ENCODE measurements at places on chromosomes 5 and 9.
A peak's percentile ranks its signal among the peaks of the same experiment; 100 is the strongest.

DNA sequence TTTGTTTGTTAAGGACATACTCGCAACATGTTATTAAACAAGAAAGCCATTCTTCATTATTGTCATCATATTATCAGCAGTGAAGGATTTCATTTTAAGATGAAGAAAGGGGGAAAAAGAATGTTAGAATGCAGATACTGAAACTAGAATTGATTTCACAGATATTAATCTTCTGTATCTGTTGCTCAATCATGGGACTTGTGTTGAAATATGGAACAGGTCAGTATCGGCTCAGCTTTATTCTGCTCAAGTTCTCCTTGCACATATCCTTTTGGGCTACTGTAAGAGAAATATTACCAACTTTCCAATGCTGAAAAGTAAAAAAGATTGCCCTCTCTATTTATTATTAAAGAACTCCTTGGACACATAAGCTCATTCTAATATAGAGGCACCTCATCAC, 13.8 kb upstream of the ANXA1 start:
- no peak for DNase-seq

GRCh38 chr9:37987467-37987981, 81.5 kb downstream of the SHB start:
- DNase-seq = no peak

- DNase-seq = peak; percentile 26
Measured at GRCh38 chr5:32589942-32590869, 4.8 kb downstream of the SUB1 start.

- DNase-seq = no peak
Measured at GRCh38 chr5:92713335-92713743, 867.7 kb downstream of the NR2F1-AS1 start.

DNA sequence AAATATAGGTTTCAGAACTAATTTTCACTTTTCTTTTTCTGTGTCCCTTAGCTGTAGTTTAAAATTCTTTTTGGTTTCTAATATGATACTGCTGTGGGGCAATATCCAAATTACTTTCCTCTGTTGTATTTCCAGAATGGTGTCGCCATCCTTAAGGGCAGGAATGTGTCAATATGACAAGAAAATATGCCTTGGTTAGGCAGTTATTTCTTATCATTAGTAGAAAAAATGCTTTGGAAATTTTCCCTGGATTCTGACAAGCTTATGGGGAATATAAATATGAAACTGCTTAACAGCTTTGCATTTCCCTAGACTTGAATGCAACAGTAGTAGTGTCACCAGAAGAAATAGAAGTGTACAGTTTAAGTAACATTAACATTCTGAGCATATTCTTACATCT, 29.4 kb downstream of the ANKRD34B start:
- DNase-seq = no peak

GRCh38 chr5:145632701-145633100, 202.4 kb downstream of the PRELID2 start:
- no peak for DNase-seq

- DNase-seq = no peak
Measured at GRCh38 chr9:129103595-129103965, 7.0 kb downstream of the CRAT start.

GRCh38 chr9:136228107-136228875, 17.3 kb downstream of the QSOX2 start:
- DNase-seq = no peak

DNA sequence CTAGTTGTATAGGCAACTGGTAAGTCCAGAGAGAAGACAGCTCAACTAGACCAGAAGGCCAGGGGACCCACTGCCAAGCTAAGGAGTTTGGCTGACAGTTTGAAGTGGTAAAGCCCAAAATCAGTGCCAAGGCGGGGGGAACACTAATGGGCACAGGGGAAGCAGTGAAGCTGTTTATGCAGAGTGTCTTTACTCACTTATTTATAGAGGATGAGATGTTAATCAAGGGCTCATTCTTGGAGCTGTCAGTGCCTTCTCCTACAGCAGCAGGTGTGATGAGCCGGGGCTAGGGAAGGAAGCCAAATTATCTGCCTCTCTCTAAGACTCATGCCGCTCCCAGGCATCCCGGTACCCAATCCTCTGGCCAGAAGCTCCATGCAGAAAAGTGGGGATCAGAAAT, 75.2 kb upstream of the GALNT10 start:
- DNase-seq = no peak

- DNase-seq = no peak
Measured at GRCh38 chr9:21682381-21682780, 120.1 kb upstream of the MTAP start.

- DNase-seq = no peak
Measured at GRCh38 chr5:104187656-104188055, 625.1 kb upstream of the NUDT12 start.

- DNase-seq = no peak
Measured at GRCh38 chr9:125696106-125696647, 10.8 kb downstream of the MAPKAP1 start.

GRCh38 chr5:45532826-45533624, 163.2 kb downstream of the HCN1 start:
- DNase-seq = no peak

GRCh38 chr9:9961487-9961886, 651.3 kb downstream of the PTPRD start:
- no peak for DNase-seq

DNA sequence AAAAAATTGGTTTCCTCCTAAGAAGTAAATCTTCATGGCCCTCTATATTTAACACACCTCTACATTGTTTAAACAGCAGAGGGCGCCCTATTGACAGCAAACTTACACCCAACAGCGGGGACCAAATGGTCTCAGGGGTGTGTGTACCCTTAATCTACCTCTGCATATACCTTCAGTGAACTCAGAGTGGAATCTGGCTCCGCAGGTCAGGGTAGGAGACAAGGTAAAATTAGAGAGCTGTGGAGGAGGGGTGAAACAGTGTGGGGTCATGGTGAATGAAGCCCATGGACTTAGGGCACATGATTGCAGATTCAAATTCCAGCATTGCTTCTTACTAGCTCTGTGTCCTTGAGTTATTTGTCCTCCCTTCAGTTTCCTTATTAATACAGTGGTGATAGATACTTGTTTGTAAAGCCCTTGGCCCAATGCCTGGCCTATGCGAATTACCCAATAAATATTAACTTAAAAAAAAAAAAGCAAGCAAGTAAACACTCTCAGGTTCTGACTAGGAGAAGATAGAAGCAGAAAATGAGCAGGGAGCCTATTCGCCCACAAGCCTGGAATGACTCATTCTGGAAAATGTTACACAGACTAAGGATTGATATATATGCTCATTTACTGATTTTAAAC, 122.9 kb downstream of the CAVIN4 start:
- DNase-seq = no peak

DNA sequence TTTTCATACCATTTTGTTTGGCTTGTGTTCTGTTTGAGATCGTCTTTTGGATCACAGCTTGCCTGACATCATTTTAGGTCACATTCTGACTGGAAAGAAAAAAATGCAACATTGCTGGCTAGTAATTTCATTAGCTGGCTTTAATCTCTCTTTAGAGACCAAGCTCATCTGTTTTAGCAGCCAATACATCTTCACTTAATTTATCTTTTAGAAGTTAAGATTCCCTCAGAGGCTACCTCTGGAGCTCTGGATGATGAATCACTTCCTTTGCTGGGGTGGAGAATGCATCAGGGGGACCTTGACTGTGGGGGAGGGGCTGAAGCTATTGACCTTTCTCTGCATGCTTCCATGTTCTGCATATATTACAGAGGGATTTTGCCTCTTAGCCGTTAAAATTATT, 181.5 kb upstream of the OTULINL start:
- no peak for DNase-seq

- no peak for DNase-seq
Measured at GRCh38 chr5:55570570-55570969, 35.8 kb upstream of the PLPP1 start.

DNA sequence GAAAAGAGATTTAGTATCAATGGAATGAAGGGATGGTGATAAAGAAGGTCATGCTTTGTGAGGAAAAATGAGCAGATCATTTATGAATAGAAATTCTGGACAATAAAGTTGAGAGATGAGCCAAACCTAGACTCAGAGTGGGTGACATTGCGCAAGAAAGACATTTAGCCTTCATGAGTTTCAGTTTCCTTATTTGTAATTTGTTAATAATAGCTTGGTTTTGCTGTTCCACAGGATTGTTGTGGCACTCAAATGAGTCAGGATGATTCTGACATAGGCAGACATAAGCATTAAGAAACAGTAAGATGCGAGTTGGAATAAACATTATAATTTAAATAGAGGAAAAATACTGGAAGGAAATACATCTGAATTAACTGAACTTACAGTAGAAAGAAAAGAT, 34.8 kb downstream of the ITGA2 start:
- no peak for DNase-seq

- no peak for DNase-seq
Measured at GRCh38 chr5:35457912-35458823, 159.5 kb upstream of the SPEF2 start.

All from stimulated activated CD4-positive, alpha-beta T cell treated with anti-CD3 and anti-CD28 coated beads, Interleukin-2, amount 100 ng/mL, for 4 hours (primary cell).